ENCODE measurements at places on chromosomes 3 and 15. TPM values are rescaled to one million over a fixed set of nuclear protein-coding genes. Genes with fewer than 3 reads are reported as not detected.

The GP5 gene
- total RNA-seq: not detected

The PBRM1 gene
- total RNA-seq: 98.6 TPM

The GHRL gene
- not detected for total RNA-seq

GRCh38 chr15:77739591-77740378 is 107.1 kb upstream of the LINGO1 start:
- DNase-seq: no peak

DNA sequence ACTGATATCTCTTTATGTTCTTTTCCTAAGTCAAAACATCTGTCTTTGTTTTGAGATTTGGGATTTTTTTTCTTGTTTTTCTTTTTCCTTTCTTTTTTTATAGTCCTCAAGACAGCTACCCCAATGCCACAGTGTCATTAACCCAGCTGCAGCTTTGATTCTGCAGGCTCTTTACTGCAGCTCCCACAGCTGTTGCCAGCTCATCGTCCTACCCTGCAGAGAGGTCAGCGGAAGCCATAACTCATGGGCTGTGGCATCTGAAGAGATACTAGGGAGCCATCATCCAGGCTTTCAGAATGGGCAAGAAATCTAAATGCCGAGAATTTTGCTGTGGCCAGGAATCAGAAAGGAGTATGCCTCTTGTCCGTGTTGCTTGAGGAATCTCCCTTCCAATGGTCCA is 44.3 kb upstream of the SLC24A5 start:
- DNase-seq: no peak

GRCh38 chr15:40942337-40942854 is 10.9 kb upstream of the CHAC1 start:
- no peak for DNase-seq

All from breast epithelium (tissue), 4 donors.